Brain microvascular endothelial cell (primary cell): ENCODE measurements at places on chromosomes 16 and 17.

- no peak for DNase-seq
Observed at GRCh38 chr16:931626-932500, 38.9 kb downstream of the LMF1 start.

DNA sequence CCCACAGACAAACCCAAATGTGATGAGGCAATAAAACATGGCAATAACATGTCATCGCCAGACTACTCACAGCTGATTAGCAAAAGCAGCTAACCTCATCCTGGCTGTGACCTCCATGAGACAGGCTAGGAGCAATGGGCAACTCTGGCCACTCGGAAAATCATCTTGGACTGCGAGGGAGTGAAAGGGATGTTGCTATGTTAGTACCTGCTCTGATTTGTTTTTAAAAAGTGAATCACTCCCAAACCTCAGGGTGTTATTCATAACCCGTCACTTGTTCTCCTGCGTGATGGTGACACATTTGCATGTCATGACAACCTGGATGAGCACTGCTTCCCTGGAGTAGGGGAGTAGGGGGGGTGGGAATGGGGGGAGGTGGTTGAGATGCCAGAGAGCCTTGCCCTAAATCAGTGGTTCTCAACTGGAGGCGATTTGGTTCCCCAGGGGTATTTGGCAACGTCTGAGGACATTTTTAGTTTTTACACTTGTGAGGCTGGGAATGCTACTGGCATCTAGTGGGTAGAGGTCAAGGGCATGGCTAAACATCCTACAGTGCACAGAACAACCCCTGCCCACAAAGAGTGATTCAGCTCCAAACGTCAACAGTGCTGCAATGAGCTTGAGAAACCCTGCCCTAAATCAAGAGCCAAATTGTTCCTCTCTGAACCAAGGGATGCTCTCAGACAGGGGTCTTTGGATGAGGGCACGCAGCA, 241.7 kb downstream of the SOX9 start:
- peak; percentile 57 for DNase-seq

GRCh38 chr17:80260791-80261158, at the start of gene RNF213:
Gene RNF213 (plus strand): TSS chr17:80260852. CDS start chr17:80263682, 2,830 bp downstream.
- DNase-seq = no peak

DNA sequence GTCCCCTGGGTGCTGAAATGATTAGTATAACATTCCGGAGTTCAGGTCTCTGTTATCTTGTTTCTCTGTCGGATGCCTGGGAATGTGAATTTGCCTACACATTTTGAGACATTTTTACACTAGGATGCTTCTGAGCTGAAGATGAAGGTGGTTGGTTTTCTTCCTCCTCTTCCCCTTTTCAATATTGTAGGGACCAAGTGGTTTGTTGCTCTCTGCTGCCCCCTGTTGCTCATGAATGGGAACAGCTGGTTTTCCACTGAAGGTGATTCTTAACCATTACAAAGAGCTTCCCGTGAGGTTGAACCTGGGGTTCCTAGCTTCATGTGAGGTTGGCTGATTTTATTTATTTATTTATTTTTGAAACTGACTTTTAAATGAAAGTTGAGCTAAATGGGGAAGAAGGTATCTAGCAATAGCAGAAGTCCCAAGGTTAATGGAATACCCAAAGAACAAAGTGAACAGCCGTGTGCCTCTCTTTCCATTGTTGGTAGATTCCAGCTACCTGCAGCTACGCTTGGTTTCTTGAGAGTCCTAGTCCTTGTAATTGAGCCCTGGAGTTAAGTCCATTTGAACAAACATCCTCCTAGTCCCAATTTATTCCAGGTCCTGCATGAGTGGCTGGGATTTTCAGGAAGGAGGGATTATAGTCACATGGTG, 983.9 kb upstream of the EEF2KMT start:
- DNase-seq = no peak

DNA sequence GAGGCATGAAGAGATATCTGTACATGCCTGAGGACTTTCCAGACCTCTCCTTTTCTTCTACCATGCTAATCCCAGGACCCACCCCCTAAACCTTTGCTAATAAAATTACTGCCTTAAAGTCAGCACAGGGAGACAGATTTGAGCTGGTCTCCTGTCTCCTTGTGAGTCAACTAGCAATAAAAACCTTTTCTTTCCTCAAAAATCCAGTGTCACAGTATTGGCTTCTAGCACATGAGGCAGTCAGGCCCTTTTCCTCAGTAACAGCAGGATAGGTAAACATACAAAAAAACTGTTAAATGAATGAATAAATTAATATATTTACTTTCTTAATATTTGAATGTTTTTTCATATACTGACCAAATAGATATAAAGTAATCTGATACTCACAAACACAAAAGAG, 41.3 kb downstream of the ABCA10 start:
- DNase-seq = no peak

DNA sequence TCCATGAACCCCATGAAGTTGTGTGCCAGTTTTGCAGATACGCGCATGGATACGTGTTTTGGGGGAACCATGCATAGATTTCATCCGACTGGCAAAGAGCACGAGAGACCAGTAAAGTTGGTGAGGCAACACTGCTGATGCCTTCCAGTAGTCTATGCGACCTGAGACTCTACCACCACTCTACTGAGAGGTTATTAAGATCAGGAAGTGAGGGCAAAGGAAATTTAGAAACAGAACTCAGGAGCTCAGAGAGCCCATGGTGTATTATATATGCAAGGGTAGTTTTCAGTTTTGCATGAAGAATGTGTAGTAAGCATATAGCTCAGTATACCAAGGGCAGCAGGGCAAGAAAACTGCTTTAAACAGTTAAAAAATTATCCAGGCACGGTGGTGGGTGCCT, 4.2 kb downstream of the SLX4 start:
- no peak for DNase-seq
